ENCODE measurements at places on chromosomes 11 and 22. TPM values are rescaled to one million over a fixed set of nuclear protein-coding genes. Genes with fewer than 3 reads are reported as not detected.

DNA sequence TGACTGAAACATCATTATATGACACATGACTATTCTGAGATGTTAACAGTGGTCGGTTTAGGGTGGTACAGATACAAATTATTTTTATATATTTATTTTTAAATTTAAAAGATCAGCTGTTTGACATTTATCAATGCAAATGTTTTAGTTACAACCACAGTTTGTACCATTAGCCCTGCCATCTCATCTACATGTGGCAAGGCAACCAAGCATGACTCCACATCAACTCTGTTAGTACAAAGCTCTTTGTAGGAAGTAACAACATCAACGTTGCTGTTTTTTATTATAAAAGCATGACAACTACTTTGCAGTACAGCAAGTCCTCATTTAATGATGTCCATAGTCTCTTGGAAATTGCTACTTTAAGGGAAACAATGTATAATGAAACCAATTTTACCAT, 40.8 kb downstream of the ENTHD1 start:
- no peak for DNase-seq

DNA sequence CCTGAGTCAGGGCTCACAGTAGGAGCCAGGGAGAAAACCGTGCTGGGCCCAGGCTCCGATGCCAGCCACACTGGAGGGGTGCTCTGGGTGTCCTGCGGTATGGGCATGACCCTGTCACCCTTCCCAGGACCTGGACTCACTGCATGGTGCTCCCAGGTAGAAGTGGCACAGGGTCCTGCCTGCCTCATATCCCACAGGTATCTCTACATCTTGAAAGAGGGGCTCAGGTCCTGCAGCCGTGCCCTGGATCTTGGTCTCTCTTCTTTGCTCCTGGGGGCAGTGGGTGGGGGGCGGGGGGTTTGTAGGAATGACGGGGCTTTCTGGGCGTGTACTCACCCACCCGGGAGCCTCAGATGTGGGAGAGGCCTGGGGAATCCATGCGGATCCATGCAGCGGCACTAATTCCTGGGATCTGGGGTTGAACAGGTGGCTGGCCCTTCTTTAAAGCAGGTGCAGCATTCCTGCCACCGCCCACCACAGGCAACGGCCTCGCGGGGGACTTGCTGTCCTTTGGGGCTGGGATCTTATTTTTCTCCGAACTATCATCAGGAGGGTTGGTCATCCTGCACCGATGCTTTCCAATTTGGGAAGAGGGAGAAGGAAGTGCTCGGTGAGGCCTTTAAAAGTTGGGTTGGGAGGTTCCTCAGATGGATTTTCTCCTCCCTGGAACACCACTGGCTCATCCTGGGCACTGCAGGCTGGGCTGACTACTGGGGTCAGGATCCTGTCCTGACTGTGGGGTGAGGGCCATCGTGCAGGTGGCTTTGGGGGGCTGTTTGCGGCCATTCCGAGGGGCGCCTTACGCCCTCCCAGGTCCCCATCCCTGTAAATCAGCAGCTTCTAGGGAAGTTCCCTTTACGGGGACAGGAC, 886.4 kb downstream of the BRD1 start:
- DNase-seq: no peak

DNA sequence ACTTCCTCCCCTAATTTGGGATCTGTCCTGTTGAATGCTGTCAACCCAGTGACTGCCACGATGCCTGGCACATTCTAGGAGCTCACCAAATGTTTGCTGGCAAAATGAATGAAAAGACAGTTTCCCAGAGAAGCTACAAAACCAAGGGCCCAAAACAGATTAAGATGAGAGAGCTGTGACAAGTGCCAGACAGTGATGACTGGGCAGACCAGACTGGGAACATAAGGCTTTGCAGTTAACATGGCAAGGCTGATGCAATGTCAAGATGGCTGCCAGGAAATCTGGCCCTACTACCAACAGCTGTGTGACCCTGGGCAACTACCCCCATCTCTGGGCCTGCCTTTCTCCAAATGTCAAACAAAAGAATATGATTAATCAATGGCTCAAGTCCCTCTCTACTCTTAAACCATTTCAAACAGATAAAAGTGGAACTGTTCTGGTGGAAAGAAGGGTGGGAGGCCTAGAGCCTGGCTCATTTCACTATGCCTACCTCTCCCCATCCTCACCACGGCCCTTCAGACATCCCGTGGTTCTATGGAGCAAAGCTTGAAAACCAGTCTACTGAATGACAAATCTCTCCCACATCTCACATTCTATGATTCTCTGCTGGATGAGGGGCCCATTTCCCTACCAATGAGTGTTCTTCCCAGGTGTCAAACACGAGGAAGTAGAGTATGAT, 12.8 kb downstream of the AP1B1 start:
- peak; percentile 19 for DNase-seq

GRCh38 chr22:20601308-20601707, 93.9 kb downstream of the MED15 start:
- no peak for DNase-seq

DNA sequence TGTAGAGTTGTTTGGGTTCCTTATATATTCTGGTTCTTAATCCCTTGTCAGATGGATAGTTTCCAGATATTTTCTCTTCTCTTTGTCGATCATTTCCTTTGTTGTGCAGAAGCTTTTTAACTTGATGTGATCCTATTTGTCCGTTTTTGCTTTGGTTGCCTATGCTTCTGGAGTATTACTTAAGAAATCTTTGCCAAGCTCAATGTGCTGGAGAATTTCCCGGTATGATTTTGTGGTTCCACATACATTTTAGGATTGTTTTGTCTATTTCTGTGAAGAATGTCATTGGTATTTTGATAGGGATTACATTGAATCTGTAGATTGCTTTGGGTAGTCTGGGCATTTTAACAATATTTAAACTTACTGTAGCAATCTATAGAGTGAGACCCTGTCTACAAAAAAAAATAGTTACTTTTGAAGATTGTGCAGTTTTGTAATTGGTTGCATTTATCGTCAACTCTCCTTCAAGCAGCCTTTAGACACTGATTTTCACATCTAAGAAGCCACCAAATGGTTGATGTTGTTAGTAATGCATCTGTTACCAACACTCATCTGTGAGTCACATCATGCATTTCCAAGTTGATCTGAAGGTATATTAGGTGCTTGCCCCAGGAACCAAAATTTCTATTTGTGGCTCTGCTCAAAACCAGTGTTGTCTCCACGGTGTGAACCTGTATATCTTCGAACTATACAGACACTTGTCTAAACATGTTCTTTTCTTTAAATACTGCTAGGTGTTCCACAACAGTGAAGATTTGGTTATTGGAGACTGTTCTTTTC, 21.4 kb downstream of the XRCC6 start:
- peak; percentile 51 for DNase-seq

OR5AK2 gene
- total RNA-seq: not detected
